HT-29 (cell line): ENCODE measurements at places on chromosomes 1 and 21.

DNA sequence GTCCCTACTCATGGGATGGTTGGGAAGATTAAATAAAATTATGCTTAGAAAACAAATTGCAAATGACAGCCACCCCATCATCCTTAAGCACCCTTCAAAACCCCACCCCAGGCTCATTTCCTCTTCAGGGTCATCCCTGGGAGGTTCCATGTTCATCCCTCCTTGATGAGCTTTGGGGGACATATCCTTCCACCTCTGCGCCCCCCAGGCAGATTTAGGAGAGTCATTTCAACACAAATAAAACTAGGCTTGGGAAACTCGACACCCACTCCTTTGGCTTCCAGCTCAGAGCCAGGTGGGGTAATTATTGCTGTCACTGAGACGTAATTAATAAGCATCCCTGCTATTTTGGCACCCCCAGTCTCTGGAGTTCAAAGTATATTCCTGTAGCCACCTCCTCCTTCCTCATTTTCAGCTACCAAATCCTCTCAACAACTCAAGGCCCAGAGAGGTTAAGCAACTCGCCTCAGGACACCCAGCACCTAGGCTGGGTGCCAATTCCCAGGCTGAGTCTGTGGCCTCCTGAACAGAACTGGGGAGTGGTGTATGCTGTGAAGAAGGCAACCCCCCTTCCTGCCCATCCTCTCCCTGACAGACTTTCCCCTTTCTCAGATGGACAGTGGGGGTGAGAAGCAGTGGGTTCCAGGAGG is 595 bp downstream of the CRYBG2 start:
- no peak for DNase-seq

GRCh38 chr1:3350506-3351261 is 103.8 kb upstream of the ARHGEF16 start:
- no peak for DNase-seq

DNA sequence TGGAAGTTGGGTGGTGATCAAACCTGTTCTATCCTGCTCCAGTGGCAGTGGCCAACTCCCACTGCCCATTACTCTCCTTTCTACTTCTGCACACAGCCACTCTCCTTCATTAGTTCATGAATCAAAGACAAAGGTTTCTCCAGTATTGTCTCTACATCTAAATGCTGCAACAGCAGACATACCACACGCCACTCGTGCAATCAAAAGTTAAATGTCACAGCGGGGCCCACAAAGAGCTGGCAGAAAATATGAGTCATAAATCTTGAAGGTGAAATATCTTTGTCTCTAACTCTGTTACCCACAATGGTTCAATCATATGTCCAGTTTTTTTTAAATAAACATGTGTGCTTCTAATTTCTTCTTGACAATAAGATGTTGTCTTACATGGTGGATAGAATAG is 13.3 kb downstream of the APCS start:
- no peak for DNase-seq

GRCh38 chr1:107535091-107535490 is 394.3 kb downstream of the NTNG1 start:
- DNase-seq: no peak

GRCh38 chr1:228989992-228990827 is 254.9 kb downstream of the RHOU start:
- DNase-seq: no peak

DNA sequence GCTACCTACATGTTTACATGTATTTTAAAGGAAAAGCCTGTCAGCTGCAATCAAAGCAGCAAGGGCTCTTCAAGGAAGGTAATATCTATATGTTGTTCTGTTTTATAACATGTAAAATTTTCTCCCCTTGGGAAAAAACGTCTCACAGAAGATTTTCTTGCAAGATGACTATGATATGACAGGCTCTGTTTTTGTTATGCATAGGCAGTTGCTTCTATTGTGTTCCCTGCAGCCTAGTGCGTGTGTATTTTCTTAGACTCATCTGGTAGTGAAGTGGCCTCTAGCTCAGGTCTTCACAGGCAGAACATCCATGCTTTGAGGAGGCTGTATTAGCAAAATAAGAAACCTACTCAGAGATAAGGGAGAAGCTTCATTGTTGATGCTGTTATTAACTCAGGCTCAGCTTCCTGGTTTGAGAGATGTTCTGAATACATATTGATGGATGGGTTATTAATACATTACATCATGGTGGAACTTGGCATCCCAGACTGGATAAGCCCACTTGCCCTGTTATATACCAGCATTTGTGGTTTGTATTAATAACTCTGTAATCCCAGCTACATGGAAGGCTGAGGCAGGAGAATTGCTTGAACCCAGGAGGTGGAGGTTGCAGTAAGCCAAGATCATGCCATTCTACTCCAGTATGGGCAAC is 35.8 kb downstream of the LAMC1 start:
- no peak for DNase-seq

GRCh38 chr1:18540136-18540765 is 59.5 kb downstream of the KLHDC7A start:
- no peak for DNase-seq

- no peak for DNase-seq
Observed at GRCh38 chr1:154750681-154751665, 119.1 kb downstream of the KCNN3 start.

DNA sequence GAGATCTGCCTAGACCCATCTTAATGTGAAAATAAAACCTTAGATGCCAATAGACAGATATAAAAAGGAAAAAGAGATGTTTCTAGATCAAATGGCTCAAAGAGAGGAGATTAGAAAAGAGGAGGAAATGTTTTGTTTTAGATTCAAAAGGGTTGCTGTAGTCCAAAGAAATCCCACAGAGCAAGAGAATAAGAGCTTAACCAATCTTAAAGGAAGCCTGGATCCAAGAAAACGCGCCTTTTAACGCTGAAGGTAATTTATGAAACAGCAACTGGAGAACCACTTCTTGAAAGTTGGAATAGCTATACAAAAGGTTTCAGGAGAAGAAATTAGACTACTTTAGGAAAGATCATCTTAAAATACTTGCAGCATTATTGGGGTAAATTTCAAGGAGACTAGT is 298.8 kb downstream of the BRINP2 start:
- no peak for DNase-seq

DNA sequence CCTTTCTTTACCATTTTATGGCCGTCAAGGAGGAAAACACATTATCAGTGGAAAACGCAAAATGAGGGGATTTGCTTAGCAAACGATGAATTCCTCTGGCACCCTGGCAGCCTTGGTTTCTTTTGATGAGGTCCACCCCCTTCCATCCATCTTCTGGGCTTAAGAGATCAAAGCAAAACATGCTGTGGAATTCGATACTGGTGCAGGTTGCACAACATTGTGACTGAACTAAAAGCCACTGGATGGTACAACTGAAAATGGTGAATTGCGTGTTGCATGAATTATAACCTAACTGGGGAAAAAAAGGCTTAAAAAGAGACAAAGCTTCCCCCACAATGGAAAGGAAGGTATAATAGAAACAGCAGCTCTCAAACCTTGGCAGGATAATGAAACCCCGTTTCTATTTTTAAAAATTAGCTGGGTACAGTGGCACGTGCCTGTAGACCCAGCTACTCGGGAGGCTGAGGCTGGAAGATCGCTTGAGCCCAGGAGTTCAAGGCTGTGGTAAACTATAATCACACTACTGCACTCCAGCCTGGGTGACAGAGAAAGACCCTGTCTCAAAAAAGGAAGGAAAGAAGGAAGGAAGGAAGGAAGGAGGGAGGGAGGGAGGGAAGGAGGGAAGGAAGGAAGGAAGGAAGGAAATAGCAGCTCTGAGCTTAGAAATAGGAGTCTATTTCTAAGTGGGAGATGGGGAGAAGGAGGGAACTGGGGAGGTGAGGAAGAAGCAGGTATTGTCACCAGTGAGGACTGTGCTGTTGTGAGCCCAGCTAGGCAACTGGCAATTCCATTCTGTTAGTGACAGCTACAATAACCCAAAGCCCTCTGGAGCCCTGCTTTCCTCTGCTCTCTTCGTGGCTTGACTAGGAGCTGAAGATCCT is 29.0 kb upstream of the LGALS8 start:
- no peak for DNase-seq

GRCh38 chr1:164841702-164842465 is 282.9 kb downstream of the PBX1 start:
- DNase-seq: no peak

- no peak for DNase-seq
Observed at GRCh38 chr1:226215239-226215638, 8.2 kb upstream of the MIXL1 start.

GRCh38 chr1:62318320-62318755 is 896 bp downstream of the KANK4 start:
- no peak for DNase-seq

DNA sequence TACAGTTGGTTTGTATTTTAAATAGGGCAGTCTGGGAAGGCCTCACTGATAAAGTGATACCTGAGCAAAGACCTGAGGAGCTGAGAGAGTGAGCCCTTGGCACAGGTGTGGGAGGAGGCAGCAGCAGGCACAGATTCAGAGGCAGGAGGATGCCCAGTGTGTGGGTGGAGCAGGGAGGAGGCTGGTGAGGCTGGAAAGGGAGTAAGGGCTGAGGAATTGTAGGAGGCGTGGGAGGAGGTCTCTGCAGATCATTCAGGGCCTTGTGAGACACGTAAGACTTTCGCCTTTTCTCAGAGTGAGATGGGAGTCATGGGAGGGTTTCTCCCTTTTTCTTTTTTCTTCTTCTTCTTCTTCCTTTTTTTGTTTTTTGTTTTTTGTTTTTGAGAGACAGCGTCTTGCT is 58.0 kb downstream of the RGL1 start:
- no peak for DNase-seq

DNA sequence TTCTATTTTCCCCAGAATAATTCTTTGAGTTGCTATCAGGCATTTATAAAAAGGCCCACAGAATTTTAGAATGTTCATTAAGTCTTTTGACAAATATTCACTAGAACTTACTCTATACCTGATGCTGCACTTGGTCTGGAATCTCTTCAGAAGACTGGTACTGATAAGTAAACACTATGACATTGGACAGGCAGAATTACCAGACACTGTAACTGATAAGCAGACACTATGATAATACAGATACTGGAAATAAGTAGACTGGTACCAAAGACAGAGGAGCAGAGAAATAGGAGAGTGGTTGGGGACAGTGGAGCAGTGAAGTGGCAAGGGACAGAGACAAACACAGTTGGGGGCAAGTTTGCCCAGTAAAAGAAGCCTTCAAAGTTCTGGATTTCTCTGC is 8.2 kb downstream of the DPT start:
- DNase-seq: no peak

DNA sequence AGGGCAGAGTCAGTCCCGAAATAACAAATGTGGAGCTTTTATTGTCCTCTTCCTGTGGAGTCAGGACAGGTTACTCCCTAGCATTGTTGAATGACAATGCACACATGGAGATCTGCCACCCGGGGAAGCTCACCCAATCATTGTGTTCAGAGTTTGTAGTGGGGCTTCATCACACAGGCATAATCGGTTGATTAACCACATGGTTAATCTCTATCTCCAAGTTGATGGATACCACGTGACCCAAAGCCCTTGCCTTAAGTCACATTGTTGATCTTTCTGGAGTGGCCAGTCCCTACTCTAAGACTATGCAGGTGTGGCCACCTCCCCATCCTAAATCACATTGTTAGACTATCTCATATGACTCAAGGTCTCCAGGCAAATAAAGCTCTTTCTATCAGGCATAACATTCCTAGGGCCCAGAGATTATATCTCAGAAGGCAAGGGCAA is 2.6 kb upstream of the C1orf141 start:
- peak; percentile 14 for DNase-seq

DNA sequence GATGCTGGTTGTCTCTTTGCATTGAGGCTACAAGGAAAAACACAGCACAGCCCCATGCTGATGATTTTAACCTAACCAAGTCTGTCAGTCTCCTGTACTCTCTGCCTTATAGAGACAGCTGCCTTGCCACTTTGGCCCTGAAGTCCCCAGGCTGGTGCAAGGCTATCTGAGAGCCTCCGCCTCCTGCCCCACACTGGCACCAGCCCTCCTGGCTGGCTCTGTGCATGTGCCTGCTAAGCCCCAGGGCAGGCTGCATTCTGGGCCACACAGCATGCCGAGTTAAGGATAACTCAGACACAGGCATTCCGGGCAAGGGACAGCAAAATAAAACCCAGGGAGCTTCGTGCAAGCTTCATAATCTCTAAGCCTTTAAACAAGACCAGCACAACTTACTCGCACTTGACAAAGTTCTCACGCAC is 910 bp downstream of the RUNX1 start:
- no peak for DNase-seq

GRCh38 chr1:227942021-227942715 is 5.6 kb downstream of the WNT9A start:
- peak; percentile 10 for DNase-seq

- DNase-seq: peak; percentile 5
Observed at GRCh38 chr21:31660591-31660990, 1.1 kb downstream of the SOD1 start.

DNA sequence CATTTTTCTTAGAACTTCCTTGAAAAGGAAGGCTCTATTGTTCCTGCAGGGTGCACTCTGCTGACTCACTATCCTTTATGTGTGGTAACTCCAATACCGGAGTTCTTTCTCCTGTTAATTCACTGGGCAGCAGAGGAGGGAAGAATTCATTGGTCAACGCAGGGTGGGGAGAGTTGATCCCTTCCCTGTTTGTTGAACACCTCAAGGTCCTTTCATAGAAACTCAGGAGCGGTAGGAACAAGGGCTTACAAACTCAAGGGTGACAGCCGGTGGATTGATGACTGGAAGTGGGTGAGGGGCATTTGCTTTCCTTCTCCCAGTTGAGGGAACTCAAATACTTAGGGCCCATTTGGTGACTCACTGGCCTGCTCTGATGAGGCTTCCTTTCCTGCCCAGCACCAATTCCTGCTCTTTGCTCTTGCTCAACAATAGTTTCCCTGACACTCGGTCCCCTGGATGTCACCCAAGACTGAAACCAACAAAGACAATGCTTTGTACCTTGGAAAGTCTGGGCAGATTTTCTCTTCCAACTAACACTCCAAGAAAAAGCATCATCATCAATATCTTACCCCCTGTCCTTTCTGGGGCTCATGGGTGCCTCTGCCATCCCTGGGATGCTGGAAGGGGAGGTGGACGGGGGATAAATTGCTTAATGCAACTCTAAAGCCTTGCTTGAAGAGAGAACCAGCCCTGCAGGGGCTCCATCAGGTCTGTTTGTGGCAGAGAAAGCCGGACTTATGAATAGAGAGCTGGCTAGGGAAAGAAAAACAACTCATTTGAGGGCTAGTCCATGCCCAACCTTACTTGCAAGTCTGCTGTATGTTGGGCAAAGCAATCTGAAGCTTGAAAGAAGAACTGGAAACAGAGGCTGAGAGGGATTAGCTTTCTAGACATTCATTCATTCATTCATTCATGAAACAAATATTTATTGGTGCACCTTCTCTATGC is 9.3 kb downstream of the SLC26A9 start:
- DNase-seq: peak; percentile 72
